ENCODE measurements at places on chromosomes 12 and 14.

GRCh38 chr14:92917041-92917940 lies 5.7 kb upstream of the CHGA start:
- no peak for DNase-seq

DNA sequence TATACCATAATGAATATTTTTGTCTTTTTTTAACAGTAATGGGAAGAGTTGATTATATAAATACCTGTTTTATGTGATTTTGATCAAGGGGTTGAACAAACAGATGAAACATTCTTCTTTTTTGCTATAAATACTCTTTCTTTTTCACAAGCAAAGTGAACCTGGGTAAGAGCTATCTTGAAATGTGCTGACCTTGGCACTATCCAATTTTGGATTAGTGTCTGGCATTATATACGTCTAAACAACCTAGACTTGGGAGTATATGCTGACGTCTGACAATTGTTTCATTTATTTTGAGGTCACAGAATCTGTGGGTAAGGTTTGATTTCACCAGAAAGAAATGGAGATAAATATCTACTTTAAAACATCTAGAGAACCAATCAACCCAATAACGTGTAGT lies 716.0 kb upstream of the STXBP6 start:
- no peak for DNase-seq

DNA sequence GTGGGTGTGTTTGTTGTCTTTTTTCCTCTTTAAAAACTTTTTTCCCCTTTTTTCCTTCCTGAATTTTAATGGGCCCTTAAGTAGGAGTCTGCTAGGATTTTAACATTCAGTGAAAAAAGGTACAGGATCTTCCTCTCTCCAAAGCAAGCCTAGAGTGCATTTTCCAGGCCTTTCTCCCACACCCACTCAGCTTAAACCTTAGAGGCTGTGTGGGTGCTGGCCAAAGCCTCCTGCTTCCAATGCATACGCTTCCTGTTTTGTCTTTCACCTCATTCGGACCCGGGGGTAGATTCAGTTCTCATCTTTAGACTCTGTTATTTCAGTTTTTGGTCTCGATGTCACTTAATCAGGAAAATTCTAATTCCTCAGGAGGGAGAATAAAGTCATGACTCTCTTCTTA lies 51.2 kb downstream of the TMEM30B start:
- no peak for DNase-seq

DNA sequence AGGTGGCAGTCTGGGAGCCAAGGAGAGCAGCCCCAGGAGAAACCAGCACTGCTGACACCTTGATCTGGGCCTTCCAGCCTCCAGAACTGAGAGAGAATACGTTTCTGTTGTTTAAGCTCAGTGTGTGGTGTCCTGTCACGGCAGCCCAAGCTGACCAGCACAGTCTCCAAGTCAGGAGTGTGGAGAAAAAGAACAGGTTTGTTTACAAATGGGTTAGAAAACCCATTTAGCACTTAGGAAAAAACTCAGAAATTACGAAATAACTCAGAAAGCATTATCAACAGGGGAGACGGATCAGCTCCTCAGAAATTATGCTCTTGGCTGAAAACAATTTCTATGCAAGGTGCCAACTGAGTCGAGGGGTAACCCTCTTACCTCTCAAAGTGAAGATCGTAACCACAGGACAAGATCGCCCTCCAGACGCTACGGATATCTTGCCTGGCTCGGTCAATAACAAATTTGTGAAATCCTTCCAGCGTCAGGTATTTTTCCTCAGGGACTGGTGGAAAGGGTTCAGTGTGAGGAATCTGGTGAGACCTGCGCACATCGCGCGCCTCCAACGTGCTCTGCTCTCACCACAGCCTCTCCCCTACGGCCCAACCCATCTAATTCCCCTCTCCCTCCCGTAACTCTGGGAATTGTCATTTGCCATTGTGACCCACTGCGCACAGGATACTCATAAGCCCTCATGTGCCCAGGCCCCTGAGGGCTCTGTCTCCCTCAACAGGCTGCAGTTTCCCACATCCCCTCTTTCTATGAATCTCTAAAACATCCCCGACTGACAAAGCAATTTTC lies 50.2 kb downstream of the TRAFD1 start:
- DNase-seq, result no peak

DNA sequence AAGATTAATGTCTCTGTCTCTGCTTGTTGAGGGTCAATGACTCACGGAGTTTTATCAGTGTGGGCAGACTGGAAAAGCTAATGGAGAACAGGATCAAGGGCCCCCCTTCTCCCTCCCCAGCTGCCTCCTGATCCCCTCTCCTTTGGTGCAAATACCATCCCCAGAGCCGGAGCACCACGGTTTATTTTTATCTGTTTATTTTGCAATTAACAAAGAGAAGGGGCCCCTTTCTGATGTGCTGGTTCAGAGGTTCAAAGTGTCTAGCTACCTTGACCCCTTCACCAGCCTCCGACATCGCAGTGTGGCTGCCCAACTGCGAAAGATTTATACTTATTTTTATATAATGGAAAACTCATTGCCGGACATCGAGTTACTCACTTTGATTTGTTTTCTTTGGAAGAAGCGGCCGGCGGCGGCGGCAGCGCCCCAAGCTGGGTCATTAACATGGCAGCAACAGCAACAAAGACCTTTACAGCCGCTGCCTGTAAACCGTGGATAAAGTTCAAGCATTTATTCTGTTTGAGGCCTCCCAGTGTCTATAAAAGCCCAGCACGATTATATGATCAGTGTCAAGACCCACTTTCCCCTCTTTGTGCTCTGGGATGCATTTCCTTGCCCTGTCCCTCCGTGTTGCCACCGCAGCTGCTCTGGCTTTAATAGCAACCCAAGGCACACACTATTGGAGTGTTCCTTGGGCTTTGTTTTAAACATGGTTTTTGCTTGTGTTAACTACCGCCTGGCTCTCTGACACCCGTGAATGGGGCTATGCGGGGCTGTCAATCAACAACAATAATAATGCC lies 47.4 kb upstream of the PARP11 start:
- no peak for DNase-seq

GRCh38 chr14:101460986-101461750 lies 100.1 kb upstream of the DIO3 start:
- no peak for DNase-seq

GRCh38 chr12:107894589-107894988 lies 120.1 kb downstream of the ASCL4 start:
- no peak for DNase-seq

DNA sequence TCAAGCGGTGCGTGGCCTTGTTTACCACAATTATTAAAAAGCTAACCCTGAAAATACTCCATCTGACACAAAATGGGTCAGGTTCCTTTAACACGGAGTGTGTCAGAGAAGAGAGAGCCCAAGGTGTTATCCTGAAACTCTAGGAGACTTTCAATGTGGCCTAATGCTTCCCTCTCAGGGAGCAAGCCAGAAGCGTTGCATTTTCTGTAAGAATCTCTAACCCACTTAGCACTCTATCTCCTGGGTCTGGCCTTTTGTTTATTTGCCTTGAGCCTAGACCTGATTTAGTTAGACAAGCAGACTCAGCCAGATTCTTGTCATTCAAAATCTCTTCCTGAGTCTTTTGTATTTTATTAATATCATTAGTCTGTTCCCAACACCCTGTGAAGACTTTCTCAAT lies 184.0 kb upstream of the SYT1 start:
- DNase-seq, result no peak

DNA sequence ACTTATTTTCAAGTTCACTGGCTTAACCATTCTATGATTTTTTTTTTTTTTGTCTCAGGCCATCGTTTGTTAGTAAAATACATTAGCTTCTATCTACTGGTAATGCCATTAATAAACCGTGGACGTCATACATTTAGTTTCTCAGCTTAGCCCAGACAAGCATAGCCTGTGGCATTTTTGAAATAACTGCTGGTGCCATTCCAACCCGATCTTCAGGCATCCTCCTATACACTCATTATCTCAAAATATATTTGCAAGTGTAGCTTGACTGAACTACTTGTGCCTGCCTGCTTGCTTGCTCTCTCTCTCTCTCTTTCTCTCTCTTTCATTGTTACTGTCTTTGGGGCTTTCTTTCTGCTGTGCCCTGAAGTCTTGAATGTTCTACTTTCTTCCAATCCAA lies 12.7 kb upstream of the MBIP start:
- DNase-seq, result no peak

DNA sequence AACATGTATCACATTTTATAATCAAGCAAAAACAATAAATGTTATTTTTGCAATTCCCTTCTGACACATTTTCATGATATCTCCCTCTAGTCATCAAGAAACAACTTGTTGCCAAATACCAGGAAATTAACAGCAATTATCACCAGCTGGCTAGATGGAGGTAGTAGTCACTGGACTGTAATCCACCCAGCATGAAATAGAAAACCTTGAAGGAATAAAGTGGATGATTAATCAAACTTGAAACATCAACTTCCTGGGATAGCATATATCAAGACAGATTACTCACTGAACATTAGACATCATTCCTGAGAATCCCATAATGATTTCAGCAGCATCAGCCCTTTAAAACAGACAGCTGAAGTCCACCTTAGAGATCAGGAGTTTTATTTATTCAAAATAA lies 259.0 kb downstream of the CCDC59 start:
- DNase-seq, result no peak

All from NCI-H1048 (cell line).